H7 (cell line): ENCODE measurements at places on chromosomes 6 and 20.
A peak's percentile ranks its signal among the peaks of the same experiment; 100 is the strongest.

DNA sequence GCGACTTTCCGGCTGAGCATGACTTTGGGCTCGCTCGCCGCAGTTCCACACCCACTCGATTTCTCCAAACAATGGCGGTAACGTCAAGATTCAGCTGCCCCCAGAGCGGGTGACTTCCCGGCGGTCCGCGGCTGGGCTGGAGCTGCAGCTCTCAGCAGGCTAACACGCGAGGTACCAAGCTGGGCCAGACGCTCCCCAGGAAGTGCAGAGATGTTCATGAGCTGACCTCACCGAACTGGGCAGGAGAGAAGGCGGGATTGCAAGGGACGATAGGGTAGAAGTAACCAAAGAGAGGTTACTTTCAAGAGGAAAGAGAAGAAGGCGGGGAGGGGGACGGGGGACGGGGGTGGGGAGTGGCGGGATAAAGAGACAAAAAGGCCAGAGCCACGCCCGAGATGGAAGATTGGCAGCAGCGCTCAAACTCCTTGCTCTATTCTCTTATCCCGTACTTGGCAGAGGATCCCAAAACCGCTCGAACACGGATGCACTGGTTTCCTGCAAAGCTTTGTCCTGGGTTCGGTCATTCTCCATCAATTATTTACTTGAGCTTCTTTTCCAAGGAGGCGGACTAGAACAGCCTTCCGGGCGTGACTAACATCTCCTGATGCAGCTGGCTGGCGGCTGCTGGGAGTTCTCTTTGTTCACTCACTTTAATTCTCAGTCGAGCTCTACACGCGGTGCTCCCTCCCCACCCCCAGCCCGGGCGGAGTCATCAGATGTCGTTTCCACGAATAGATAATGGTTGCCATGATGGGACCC lies at the start of gene MTCL3:
Gene MTCL3 (minus strand): TSS at position 626 of the 759 bp plus-strand sequence.
- DNase-seq, result peak; percentile 73

DNA sequence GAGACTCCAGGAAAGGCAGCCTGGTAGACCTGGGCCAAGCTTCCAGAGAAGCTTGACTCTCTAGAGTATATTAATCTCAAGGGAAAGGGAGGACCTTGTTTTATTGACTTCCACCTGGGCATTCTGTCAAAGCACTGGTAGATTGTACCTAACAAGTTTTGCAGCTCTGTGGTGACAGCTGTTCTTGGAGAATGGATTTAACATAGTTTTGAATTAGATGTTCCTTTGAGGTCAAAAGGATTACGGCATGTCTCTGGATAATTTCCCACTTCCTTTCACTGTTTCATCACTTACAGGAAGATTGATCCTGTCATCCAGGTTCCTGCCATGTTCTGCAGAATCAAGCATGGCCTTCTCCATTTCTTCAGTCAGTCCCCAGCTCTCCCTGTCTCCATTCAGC lies 246.0 kb downstream of the PHACTR1 start:
- no peak for DNase-seq

DNA sequence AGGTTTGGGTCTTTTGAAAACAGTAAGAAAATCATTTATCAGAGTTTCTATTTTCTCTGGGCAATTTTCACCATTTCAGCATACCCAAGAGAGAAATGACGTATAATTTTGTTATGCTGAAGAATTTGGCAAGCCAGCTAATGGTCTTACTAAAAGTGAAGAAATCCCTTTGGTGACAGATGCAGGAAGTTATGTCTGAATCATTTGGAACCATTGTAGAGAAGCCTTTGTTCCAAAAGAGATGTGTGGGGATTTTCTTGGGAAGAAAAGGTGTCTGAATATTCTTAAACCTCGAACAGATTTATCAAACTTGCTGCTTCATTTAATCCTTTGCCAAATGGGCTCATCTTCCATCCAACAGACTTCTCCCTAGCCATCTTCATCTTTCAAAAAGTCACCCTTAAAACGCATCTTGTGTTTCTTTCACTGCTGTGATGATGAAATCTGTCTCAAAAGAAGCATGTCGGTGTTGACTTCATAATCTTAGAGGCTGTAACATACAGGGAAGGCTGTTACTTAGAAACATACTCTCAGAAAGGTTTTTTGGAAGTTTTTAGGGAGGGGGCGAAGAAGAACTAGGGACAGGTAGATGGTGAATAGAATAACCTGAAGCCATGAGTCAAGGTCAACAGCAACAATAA lies 39.5 kb downstream of the CITED2 start:
- DNase-seq, result no peak

- no peak for DNase-seq
These were observed 242.0 kb downstream of the ARID1B start for GRCh38 chr6:157019115-157019641.

GRCh38 chr20:50870561-50871161 lies 60.6 kb downstream of the ADNP start:
- DNase-seq, result peak; percentile 98

GRCh38 chr20:25321262-25321831 lies 69.3 kb downstream of the ABHD12 start:
- peak; percentile 10 for DNase-seq

DNA sequence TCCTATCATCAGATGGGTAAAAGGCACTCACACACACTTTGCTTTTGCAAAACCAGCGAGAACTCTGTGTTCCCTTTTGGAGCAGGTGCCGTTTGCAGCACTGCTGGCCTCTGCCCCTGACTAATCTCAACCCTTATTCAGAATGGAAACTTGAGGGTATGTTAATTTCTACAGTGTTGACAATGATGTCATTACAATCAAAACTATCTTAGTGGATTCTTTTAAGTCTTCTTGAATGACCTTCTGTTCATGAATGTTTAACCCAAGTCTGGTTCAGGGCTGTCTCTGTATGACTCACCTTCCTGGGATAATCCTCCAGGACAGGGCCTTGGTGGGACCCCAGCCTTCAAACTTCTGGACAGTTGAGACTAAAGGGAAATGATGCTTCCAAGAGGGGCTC lies 197.9 kb downstream of the CDH4 start:
- no peak for DNase-seq

GRCh38 chr20:5595744-5596143 lies 154.5 kb upstream of the SHLD1 start:
- DNase-seq, result no peak

DNA sequence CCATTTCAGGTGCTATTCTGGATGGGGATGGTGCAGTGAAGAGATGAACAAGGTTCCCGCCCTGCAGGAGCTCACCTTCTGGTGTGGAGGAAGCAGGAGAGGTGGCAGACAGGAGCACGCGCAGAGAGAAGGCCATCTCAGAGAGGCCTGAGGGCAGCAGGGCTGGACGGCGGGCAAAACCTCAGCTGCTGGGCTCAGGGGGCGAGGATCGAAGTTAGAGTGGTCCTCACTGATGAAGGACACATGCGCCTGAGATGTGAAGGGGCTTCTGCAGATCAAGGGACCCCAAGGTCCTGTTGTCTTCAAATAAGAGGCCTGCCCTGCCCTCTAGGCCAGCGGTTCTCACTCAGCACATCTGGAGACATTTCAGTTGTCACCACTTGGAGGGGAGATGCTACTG lies 198.4 kb upstream of the PMEPA1 start:
- no peak for DNase-seq

DNA sequence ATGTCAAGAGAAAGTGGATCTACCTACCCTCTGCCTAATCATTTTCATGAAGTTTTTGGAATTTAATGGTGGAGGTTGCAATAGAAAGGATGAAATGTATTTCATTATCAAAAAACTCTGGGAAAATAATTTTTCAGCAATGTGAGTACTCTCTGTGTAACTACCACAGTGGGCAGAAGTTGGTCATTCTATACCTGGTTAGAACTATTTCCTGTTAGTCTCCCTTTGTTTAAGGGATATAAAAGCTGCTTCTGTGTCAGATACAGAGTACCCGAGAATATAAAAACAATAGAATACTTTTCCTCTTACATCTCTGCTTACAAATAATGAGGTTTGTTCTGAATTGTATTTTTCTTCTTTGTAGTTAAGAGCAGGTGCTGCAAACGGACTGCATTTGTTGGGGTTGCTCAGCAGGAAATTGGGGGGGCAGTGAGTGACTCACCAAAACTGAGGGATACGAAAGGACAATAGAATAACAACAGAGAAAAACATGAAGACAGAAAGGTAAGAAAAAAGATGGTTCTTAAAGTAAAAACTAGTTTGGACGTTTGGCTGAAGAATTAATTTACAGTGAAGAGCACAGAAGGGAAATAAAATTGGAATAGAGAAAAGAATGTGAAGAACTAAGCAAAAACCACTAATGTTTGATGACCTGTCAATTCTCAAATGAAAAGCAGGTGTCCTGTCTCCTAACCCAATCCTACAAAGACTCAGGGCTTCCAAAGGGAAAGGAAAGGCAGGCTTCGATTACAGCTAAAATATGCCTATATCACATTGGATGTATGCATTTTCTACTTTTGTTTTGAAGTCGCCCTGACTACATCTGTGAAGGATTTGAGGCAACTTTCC lies 703.1 kb downstream of the RFPL4B start:
- no peak for DNase-seq

- DNase-seq, result no peak
These were observed 88.3 kb upstream of the TMEM30A start for GRCh38 chr6:75372884-75373283.

DNA sequence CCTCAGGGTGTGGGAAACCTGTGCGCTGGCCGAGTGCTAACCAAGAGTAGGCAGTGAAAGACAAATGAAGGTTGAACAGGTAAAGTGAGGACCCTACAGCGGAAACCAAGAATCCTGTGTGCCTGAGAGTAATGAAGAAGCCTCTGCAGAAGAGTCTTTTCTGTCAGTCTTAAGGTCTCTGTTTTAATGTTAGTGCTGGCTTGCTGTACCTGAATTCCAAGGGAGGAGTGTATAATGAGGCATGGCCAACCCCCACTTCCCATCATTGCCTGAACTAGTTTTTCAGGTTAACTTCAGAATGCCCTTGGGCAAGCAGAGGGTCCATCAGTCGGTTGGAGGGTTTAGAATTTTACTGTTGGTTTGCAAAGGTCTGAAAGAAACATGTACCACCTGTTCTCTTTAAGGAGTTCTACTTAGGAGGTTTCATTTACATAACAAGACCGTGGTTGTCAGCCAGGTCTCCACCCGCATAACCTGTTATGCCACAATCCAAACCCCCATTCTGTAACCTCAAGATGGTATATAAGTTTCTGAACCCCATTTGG lies 589 bp upstream of the PDCD2 start:
- peak; percentile 43 for DNase-seq

DNA sequence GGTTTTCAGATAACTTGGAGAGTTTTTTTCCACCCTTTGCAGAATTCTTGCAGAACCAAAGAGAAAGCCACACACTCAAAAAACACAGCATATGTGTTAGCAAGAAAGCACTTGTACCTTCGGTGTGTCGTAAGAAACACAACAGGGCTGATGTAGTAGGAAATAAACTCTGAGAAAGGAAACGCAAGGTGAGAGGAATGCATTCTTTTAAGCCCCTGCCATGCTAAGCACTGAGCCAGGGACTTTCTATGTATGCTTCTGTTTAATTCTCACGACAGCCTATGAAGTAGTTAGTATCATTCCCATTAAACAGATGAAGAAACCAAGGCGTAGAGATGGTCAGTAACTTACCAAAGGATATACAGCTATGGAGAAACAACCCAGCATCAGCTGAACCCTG lies 23.1 kb downstream of the NEDD9 start:
- DNase-seq, result no peak
